ENCODE measurements at places on chromosomes 1 and 21. TPM values are rescaled to one million over a fixed set of nuclear protein-coding genes. Genes with fewer than 3 reads are reported as not detected.

GRCh38 chr1:205449254-205449749 is 6.5 kb downstream of the BLACAT1 start:
- no peak for DNase-seq

GRCh38 chr1:22038036-22038435 is 14.5 kb upstream of the CDC42 start:
- no peak for DNase-seq

GRCh38 chr1:89274411-89274857 is 1.8 kb upstream of the GBP5 start:
- DNase-seq: no peak

DNA sequence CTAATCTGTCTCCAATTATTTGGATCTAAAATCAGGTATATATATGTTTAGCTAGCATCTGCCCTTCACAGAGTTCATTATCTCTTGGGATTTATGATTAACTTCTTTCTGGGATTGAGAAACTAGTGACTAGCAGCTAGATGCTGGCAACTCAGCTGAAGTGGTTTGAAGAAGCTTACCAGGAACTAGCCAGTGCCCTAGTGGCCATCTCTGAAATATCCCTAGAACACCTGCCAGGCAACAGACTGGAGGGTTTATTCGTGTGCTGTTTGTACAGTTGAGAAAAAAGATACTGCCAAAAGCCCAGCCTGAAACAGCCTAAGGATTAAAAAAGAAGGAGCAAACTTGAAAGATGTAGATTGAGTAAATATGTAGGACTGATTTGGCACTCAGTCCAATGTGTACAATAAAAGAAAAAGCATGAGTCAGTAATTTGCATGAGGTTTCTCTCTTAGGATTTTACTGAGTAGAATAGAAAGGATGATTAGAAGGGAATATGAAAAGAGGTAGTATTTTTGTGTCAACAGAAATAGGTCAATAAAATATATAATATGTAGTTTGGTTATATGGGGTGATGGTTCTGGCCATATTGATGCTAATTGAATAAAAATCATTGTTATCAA is 1144.6 kb upstream of the ADGRL2 start:
- DNase-seq: no peak

DNA sequence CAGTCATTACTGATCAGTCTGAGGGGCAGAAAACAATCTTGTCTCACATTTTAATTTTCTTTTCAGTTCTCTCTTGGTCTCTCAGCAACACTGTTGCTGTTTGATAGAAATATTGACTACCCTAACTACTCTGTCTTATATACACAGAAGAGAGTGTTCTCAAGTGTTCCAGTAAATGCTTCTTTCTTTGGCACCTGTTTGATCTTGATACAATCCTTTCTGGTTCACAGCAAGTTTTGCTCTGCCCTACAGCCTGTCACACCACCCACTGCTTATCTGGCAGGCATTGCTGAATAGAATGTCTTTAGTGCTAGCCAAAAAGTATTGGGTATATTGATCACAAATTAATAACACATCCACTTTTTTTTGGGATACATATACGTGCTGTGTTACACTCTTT is 75.7 kb upstream of the WLS start:
- DNase-seq: no peak

GRCh38 chr1:232983817-232984567 is 33.6 kb downstream of the NTPCR start:
- no peak for DNase-seq

DNA sequence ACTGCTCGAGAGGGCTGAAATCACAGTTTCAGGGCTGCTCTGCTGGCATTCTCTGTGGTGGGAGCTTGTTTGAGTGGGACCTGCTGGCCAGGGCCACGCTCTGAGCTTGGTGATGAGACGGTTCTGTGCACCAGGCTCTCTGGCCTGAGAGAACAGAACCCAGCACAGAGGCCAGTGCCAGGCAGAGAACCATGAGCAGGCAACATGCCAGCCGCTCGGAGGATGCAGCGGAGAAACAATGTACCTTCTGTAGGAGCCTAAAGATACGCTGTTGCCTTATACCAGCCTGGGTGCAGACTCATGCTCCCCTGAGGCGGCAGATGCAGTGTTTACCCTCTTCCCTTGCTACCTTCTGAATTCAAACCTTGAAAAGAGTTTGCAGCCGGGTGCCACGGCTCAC is 10.0 kb downstream of the C2CD2 start:
- no peak for DNase-seq

- peak; percentile 61 for DNase-seq
Measured at GRCh38 chr1:215636258-215636965, 69.3 kb downstream of the KCTD3 start.

GRCh38 chr1:41590331-41590730 is 105.8 kb upstream of the EDN2 start:
- no peak for DNase-seq

DNA sequence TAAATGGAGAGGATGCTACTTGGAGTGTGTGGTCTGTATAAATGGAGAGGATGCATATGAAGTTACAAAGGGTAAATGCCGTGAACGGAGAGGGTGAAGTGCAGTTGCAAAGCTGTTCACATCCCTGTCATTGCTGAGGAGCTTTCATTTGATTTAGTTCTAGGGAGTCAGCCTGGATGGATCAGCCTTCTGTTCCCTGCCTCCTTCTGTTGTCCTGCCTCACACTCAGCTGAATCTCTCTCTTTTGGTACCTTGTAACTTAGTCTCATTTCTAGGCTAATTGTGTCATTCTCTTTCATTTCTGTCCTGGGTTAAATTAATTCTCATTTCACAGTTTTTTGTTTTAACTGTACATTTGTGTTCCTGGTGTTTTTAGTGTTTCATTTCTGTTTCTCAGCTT is 133.2 kb upstream of the COL6A1 start:
- DNase-seq: no peak

- no peak for DNase-seq
Measured at GRCh38 chr1:9883585-9884449, 26.3 kb downstream of the CTNNBIP1 start.

DNA sequence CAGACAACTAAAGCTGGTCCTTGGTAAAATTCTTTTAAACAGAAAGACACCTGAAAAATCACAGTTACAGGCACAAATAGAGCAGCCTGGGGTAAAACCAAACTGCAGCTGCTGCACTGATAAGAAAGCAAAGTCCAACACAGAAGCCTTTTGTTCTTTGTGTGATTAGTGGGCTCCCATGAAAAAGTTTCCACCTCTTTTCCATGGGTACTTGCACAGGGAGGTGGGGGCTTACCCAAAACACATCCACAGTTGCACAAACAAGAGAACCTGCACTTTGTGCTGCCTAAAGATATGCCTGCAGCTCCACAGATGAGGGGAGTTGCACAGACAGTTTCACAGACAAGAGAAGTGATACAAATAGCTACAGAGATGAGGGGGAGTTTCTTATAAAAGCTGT is 106.7 kb upstream of the SLC5A9 start:
- DNase-seq: no peak

GRCh38 chr1:9942399-9942938 is 722 bp downstream of the LZIC start:
- no peak for DNase-seq

DNA sequence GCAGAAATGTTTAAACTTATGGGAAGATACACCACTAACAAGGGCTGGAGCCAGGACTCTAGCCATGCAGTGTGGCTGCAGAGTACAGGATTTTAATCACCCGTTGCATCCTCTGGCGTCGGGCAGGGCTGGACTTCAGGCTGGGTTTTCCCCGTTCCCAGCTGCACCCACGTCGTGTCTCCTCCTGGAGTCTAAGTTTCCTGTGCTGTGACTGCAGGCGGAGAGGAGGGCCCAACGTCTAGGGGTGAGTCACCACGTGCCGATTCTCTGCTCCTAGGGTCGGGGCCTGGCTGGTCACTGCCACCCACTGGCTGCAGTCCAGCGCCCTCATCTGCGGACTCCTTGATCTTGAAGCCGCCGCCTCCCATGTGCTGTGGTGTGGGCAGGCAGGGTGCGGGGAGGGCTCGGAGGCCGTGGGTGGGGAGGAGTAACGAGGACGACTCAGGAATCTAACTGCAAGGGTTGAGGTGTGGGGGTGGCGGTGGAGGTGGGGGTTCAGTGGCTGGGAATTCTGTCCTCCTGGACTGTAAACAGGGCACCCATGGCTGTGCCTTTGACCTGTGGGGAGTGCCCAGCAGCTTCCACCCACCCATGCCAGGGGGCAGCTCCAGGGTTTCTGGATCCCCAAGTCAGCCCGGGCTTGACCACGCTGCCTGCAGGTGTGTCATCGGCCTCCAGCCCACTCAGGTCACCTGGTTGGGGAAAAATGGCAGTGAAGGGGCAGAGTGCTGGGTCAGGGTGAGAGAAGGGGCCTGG is 77.8 kb downstream of the ALPL start:
- DNase-seq: peak; percentile 58

DNA sequence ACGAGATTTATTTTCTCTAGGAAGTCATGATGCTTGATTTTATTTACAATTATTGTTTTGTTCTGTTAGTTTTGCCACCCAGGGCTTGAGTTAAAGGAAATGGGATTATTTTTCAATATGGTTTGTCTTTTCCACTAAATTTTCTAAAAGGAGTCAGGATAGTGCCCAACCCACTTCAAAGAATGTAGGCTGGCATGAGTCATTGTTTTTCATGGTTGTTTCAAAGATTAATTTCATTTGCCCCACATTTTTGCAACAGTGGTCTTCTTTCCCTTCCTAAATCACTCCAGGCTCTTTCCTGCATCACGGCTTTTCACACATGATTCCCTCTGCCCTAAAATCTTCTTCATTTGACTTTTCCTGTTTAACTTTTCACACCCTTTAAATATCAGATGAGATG is 2.5 kb downstream of the SLAMF6 start:
- DNase-seq: no peak

DNA sequence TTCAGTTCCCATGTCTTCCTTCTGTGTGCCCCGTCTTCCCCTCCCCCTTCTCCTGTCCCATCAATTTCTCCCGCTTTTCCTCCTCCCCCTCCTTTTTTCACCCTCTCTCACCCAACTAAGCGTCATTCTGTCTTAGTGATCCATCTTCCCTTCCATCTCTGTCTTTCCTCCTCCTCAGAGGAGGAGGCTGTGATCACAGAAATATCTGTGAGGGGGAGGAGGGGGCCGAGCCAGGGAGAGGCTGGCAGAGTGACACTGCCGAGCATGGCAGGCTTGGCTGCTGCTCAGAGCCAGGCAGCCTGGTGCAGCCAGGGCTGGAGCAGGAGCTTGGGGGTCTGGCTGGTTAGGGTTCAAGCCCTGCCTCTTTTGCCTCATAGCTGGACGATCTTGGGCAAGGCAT is 7.6 kb downstream of the HTR6 start:
- no peak for DNase-seq

DNA sequence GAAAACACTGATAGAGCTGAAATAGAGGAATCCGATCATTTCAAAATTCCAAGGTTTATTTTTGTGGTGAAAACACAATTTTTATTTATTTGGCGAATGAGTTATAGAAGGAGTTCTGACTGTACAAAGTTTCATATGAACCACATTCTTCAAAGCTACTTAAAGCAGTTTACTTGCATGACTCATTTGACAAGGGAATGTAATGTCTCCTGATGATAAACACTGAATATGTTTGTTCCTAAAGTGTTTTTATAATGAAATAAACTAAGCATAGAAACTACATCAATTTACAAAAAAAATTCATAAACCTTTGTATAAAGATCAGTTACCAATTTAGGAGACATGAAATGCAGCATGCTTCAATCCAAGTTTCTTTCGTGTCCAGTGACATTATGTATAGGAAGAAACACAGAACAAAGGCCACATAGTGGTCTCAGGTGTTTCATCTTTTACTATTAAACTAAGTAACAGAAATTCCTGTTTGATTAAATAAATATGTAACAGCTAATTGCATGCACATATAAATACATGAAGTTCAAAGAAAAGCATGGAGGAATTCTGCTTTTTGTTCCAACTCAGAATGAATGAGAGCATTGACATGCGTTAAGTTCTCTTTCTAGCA is 2.5 kb downstream of the PRKACB start:
- no peak for DNase-seq

GRCh38 chr1:19469004-19469403 is 16.3 kb downstream of the CAPZB start:
- no peak for DNase-seq

TNFRSF1B gene
- 13.7 TPM for total RNA-seq

MMEL1 gene
- total RNA-seq: 0.48 TPM

ATAD3C gene
- 0.94 TPM for total RNA-seq

RBP7 gene
- 30.2 TPM for total RNA-seq

CAPN9 gene
- total RNA-seq: 0.83 TPM

LYPLA2 gene
- total RNA-seq: 26.8 TPM

CCDC181 gene
- 0.56 TPM for total RNA-seq

NBPF20 gene
- total RNA-seq: 0.62 TPM

KIF26B gene
- 2.4 TPM for total RNA-seq

TNNI3K gene
- total RNA-seq: 84.6 TPM
